T-helper 17 cell (primary cell): ENCODE measurements at places on chromosomes 2 and 18. TPM values are rescaled to one million over a fixed set of nuclear protein-coding genes. Genes with fewer than 3 reads are reported as not detected.

GDF7 gene
- 0.72 TPM for total RNA-seq

PTPRN gene
- total RNA-seq: not detected

ASAP2 gene
- 0.75 TPM for total RNA-seq

REG1B gene
- not detected for total RNA-seq

GRCh38 chr2:235504441-235505180, 10.8 kb downstream of the AGAP1 start:
- no peak overlapping the region for H3K27ac ChIP-seq
- H3K36me3 ChIP-seq: peaks cover 2% of the 10 kb centered on the region
- peaks cover 70% of the 10 kb centered on the region for H3K27me3 ChIP-seq
- no peak overlapping the region for H3K4me3 ChIP-seq

DNA sequence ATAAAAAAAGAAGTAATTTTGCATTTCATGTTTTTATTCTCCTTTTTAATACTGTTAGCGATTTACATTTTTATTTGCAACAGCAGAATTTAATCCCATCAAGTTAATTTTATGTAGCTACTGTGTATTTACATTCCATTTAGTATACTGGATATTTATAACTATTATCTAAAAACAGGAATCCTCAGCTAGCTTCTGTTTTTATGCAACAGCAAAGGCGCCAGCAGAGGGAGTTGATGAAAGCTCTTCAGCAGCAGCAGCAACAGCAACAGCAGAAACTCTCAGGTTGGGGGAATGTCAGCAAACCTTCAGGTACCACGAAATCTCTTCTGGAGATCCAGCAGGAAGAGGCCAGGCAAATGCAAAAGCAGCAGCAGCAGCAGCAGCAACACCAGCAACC, 26.2 kb upstream of the SNORC start:
- DNase-seq: no peak
- no peak overlapping the region for H3K4me3 ChIP-seq
- H3K27me3 ChIP-seq: no peaks in the 10 kb centered on the region
- peaks cover 19% of the 10 kb centered on the region for H3K4me1 ChIP-seq
- peak overlapping the region; percentile 4 for H3K27ac ChIP-seq
- H3K36me3 ChIP-seq: peaks cover 15% of the 10 kb centered on the region

FBXO41 gene
- total RNA-seq: 13.3 TPM

STEAP3 gene
- total RNA-seq: 0.10 TPM

DNA sequence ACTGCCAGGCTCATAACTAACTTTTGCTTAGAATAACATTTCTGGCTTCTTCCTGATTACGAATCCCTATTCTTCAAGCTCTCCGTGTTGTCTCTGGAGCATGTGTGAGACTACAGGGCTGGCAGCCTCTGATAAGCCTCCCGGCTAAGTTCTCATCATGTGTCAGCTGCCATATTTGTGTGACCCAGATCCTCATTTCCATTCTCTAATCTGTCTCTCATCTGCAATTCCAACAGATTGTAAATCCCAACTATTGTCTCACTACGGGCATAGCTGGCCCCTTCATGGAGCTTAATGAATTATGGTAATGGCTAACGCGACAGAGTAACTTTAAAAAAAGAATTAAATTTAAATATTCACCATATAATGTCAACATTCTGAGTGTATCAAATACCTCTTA, 165.4 kb downstream of the CMPK2 start:
- H3K27ac ChIP-seq: no peak overlapping the region
- H3K27me3 ChIP-seq: no peaks in the 10 kb centered on the region
- no peaks in the 10 kb centered on the region for H3K36me3 ChIP-seq
- no peaks in the 10 kb centered on the region for H3K4me1 ChIP-seq
- DNase-seq: no peak
